Fibroblast of gingiva (primary cell): ENCODE measurements at places on chromosomes 6 and 20.

GRCh38 chr6:107803957-107804356 is 20.2 kb downstream of the SCML4 start:
- no peak for DNase-seq

GRCh38 chr20:59784791-59785668 is 148.4 kb downstream of the SYCP2 start:
- DNase-seq = no peak

- peak; percentile 21 for DNase-seq
Measured at GRCh38 chr6:148497257-148497656, 154.6 kb downstream of the SASH1 start.

DNA sequence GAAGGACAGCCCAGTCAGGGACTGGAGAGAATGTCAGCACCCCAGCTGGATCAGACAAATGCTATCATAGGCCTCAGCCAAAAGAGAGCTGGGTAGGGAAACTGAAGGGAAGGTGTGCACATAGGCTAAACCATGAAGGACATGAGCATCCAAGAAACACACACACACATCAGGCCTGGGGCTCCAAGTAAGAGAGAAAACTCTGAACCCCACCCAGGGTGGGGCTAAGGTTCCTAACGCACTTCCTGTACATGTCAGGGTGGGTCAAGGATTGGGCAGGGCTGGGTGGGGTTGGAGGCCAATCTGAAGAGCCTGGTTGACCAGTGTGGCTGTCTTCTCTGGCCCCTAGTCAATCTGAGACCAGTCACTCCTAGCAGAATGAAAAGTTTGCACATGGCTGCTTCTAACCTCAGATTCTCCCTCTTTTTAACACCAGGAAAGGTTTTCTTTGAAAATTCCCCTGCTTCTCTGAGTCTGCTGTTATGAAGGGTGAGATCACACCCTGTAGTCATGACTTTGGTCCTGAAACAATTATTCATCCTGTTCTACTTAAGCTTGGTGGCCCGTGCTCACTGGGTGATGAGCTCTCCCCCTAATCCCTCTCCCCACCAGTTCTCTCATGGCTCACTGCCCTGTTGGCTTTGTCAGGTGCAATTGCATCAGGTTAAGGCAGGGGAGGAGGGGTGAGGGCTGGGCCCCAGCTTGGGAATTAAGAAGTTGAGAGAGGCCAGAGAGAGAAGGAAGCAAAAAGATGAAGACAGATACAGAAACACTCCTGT is 88.4 kb downstream of the MAFB start:
- no peak for DNase-seq

- DNase-seq = no peak
Measured at GRCh38 chr6:144246988-144247387, 38.1 kb upstream of the UTRN start.

- no peak for DNase-seq
Measured at GRCh38 chr6:150126641-150127291, 16.1 kb upstream of the PPP1R14C start.

DNA sequence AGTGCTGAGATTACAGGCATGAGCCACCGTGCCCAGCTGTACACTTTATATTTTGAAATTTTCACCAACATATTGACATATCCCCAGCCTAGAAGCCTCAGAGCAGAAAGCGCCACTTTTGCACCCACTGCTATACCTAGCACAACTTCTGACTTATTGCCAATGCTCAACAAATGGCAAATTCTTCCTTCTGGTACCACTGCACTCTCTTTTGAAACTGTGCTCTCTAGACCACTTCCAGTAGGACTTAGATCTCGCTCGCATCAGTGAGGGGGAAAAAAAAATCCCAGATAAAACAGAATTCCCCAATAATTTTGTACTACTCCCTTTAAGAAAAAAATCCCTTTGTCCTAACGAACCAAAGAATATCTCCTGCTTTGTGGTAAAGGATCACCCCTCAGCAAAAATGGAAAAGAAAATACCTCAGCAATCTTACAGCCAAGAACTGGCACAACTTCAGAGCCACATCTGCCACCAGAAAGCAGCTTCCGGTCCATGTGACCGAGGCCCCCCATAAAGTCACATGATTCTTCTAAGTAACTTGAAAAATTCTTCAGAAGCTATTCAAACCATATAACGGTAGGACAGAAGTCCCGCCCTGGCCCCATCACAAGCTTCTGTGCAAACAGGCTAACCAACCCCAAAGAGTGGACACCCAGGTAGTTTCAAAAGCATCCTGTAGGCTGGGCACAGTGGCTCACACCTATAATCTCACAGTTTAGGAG is 18.5 kb upstream of the IL17F start:
- no peak for DNase-seq

DNA sequence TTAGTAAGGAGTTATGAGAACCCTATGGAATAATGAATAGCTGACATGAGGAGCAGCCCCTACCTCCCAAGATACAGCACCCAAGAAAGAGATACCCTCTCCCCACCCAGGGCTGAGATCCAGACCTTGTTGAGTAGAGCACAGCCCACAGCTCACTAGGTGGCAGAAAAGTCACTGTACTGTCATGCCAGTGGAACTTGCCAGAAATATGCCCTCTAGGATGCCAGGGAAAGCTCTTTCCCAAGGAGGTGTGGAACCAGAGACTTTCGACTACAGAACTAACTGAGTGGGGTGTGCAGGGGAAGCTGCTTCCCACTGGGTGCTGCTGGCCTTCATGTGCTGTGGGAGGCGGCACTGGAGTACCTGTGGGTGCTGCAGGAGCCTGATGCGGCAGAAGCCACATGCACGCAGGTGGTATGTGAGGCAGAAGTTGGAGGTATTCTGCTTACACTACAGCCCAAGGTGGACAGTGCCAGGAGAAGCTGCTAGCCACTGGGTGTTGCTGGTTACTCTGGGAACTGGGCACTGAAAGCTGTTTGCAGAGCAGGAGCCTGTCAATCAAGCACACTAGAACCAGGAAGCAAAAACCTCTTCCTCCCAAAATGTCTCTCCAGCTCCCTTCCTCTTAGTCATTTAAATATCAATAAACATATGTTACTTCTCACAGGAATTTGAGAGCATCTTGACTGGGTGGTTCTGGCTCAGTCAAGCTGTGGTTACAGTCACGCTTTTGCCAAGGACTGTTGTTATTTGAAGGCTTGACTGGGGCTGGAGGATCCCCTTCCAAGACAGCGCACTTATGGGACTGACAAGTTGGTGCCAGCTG is 17.8 kb downstream of the ARMC12 start:
- peak; percentile 34 for DNase-seq

- DNase-seq = no peak
Measured at GRCh38 chr6:15340775-15341174, 94.9 kb downstream of the JARID2 start.

DNA sequence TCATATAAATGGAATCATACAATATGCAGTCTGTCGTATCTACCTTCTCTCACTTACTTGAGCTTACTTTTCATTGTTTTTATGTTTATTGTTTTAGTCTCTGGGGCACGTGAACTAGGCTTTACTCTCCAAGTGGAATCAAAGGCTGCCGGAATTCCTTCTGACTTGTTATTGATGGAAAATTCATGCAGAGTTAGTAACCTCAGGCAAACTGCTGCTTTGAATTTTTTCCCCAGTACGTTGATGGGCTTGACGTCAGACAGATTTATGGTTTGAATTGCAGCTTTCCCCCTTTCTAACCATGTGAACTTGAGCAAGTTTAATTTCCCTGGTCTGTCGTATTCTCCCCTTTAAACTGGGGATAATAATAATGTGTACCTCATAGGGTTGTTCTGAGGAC is 68.6 kb downstream of the ZDHHC14 start:
- DNase-seq = peak; percentile 32
